Germinal center (tissue), 1 donor: ENCODE measurements at places on chromosomes 3 and 15.

DNA sequence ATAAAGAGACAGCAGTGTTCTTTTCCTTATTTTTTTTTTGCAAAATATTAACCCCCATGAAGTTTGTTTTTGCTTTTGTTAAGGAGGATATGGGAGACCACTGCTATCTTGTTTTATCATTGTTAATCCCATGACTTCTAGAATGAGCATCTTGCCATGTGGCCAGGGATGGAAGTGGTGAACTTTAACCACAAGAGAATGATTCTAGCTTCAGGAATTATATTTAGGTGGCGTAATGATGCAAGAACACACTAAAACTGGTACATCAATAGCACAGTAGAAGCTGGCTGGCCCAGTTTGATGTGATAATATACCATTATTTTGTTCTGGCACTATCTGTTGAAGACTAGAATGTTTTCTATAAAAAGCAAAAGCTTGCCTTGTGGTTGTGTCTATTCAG is 720.9 kb downstream of the GRM7 start:
- no peak for DNase-seq

- DNase-seq, result no peak
Observed at GRCh38 chr15:27101982-27102381, 131.0 kb downstream of the GABRG3 start.

DNA sequence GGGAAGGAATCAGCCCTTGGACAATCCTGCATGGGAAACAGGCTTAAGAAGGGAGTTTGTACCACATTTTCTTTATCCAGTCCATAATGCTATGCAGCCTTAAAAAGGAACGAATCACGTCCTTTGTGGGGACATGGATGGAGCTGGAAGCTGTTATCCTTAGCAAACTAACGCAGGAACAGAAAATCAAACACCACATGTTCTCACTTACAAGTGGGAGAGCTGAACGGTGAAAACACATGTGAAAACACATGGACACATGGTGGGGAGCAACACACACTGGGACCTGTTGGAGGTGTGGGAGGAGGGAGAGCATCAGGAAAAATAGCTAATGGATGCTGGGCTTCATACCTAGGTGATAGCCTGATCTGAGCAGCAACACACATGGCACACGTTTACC is 70.3 kb downstream of the OXNAD1 start:
- no peak for DNase-seq

DNA sequence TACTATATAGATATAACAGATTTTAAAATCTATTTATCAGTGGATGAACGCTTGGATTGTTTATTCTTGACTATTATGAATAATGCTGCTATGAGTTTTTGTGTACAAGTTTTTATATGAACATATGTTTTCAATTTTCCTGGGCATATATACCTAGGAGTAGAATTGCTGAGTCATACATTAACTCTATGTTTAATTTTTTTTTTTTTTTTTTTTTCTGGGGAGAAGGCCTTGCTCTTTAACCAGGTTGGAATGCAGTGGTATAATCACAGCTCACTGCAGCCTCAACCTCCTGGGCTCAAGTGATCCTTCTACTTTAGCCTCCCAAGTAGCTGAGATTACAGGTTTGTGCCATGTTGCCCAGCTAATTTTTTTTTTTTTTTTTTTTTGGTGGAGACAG is 9.1 kb downstream of the CIDEC start:
- DNase-seq, result no peak

- DNase-seq, result no peak
Observed at GRCh38 chr15:96342406-96343112, 12.1 kb downstream of the NR2F2 start.

DNA sequence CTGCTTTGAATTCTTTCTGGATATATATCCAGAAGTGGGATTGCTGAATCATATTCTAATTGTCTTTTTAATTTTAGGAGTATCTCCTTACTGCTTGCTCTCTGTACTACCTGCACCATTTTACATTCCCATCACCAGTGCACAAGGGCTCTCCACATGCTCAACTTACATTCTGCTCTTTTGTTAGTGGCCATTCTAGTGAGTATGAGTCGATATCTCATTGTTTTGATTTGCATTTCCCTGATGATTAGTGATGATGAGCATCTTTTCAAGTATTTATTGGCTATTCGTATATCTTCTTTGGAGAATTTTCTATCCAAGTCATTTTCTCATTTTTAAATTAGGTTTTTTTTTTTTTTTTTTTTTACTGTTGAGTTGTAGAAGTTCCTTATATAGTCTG is 29.5 kb downstream of the PFN2 start:
- DNase-seq, result no peak

- no peak for DNase-seq
Observed at GRCh38 chr3:136984837-136985236, 27.1 kb downstream of the IL20RB start.

- DNase-seq, result no peak
Observed at GRCh38 chr3:125109536-125109925, 53.7 kb upstream of the HEG1 start.

DNA sequence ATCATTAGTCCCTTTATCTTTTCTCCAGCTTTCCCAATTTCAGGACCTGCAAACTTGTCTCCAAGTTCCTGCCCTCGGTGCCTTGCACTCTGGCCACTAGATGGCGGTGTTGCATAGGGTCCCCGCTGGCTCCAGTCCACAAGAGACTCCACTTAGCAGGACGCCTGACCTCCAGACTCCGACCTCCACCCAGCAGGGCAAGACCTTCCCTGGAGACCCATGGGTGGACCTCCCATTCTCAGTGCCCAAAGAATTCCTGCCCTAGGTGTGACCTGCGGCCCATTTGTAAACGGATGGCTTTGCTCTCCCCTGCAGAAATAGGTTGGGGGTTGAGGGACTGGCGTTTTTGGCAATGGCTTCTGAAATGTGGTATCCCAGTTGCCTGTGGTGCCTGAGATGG is 82.6 kb downstream of the LSM3 start:
- peak; percentile 81 for DNase-seq

- DNase-seq, result peak; percentile 38
Observed at GRCh38 chr15:74616366-74616939, 817 bp downstream of the CLK3 start.

GRCh38 chr3:127694467-127695215 is 21.9 kb downstream of the ABTB1 start:
- peak; percentile 32 for DNase-seq

GRCh38 chr3:9396301-9396631 is 1.1 kb upstream of the SETD5 start:
- DNase-seq, result no peak

GRCh38 chr3:79651536-79652065 is 116.2 kb downstream of the ROBO1 start:
- DNase-seq, result no peak

- no peak for DNase-seq
Observed at GRCh38 chr3:127336101-127336500, 48.3 kb upstream of the PRR20G start.

- DNase-seq, result no peak
Observed at GRCh38 chr3:167920747-167921146, 175.0 kb downstream of the GOLIM4 start.

DNA sequence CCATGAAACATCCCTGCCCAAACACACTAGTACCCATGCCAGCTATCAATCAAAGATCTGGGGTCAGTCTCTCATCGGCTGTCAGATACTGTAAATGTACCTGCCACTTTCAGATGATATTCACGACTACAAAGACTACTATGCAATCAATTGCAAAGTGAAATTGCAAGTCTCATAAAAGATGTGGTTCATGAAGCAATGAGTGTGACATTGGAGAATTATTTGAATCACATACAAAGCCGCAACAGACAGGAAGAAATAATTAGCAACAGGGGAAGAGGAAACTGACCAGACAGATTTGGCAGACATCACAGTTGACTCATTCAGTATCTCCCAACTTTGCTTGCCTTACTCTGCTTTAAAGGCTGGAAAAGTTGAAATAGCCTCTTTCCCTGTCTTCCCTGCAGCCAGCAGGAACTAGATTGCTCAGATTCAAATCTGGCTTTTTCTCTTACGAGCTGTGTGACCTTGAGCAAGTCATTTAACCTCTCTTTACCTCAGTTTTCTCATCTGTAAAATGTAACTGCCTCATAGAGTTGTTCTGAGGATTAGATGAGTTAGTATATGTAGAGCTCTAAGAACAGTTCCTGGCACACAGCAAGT is 95.7 kb upstream of the C3orf80 start:
- DNase-seq, result no peak

- DNase-seq, result no peak
Observed at GRCh38 chr3:72346526-72346926, 501.7 kb downstream of the SHQ1 start.

DNA sequence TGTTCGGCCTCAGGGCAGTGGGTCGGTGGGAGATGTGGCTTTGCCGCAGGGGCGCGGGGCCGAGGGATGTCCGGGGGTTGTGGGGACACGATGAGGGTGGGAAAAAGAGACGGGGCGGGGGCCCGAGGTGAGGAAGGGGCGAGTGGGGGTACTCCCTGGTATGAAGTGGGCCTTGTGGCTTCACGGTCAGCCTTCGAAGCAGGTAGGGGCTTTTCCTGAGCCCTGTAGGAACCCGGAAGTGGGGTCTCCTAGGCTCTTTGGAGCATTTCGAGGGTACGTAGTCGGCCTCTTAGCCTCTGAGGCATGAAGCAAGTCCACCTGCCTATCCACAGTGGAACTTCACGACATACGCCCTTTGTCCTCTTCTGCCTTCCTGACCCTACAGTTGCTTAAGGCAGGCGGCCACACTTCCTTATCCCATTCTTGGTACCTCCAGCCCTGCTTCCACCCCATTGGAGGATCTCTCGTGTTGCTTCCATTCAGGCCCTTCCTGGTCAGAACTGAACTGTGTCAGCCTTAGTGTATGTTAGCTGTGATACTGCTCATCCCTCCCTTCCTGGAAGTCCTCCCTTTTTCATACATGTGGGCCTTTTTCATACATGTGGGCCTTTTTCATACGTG is 389 bp downstream of the ARPC4 start:
- DNase-seq, result no peak

DNA sequence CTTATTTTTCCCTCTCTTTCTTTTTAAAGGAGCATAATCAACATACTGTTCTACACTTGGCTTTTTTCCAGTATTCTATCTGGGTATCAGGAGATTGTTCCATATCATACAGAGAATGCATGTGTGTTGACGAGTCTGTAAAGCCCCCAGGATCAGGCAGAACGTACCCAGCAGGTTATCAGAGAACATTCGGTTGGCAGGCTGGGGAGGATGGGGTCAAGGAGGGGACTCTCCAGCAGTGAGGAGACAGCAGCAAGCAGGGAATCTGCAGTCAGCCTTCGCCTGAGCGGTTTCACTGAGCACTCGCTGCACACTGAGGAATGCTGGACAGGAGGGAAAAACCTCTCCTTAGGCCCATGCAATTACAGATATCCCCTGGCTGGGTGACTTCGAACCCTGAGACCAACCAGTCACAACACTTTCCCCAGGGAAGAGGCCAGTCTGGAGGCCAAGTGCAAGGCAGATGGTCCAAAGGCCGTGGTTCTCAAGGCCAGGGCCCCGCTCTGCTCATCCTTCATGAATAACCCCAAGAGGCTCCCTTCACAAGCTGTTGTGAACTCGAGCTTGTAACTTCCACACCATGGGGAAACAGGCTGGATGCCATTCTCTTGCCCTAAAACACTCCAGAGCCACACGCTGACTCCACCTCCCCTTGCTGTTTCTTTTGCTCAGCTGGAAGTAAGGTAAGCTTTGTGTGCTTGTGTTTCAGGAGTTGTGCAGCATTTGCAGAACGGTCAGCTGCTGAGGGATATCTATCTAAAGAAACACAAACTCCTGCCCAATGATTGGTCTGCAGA is 60.1 kb downstream of the PXYLP1 start:
- no peak for DNase-seq

- DNase-seq, result peak; percentile 90
Observed at GRCh38 chr3:122794779-122795673, at the start of gene SLC49A4. TSS of gene SLC49A4 (plus strand) at chr3:122795069. CDS start at chr3:122795193, 124 bp downstream.

- no peak for DNase-seq
Observed at GRCh38 chr15:67389975-67390374, 131.0 kb upstream of the C15orf61 start.

DNA sequence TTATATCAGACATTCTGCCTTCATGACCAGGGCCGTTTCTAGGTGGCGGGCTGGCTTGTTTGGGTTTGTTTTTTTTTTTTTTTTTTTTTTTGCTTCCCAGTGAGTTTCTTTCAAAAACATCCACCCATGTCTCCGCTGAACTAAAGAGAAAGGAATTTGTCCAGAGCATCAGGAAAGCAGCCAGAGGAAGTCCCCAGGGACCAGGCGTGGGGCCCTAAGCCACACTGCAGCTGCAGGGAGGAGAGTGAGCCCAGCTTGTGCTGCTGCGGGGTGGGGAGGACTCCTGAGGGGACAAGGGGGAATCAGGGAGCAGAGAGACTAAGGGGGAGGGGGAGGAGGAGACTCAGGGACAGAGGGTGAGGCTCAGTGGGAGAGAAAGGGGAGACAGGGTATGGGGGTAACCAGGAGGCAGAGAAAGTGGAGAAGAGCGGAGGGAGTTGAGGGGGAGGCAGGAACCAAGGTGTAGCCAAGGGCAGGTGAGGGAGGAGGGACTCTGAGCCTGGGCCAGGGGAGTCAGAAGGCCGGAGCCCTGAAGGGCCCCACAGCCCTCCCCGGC is 49.5 kb downstream of the CYP11A1 start:
- DNase-seq, result no peak

- DNase-seq, result peak; percentile 89
Observed at GRCh38 chr15:72319985-72320671, at the start of gene CELF6. TSS of gene CELF6 (minus strand) at chr15:72320157. CDS start at chr15:72319874, 283 bp downstream.

DNA sequence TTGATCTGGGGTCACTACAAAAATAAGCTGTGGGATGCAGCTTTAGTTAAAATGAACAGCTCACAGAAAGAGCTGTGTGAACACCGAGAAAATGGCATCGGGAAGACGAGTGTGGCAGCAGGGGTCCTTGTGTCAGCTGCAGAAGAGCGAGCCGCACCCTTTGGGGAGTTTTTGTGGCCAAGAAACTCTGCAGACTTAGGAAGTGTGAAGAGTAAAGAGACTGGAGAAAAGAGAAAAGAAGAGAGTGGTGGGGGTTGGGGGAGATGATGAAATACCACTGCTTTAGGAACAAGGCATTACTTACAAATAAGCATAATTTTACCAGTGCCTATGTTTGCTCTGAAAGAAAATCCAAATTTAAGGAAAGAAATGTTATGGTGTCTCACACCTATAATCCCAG is 147.8 kb downstream of the LRRC28 start:
- no peak for DNase-seq

GRCh38 chr3:144923046-144923775 is 951.6 kb downstream of the DIPK2A start:
- DNase-seq, result no peak

GRCh38 chr3:71890356-71890931 is 105.5 kb upstream of the PROK2 start:
- no peak for DNase-seq
